ENCODE measurements at places on chromosomes 11 and 22.
A peak's percentile ranks its signal among the peaks of the same experiment; 100 is the strongest.

DNA sequence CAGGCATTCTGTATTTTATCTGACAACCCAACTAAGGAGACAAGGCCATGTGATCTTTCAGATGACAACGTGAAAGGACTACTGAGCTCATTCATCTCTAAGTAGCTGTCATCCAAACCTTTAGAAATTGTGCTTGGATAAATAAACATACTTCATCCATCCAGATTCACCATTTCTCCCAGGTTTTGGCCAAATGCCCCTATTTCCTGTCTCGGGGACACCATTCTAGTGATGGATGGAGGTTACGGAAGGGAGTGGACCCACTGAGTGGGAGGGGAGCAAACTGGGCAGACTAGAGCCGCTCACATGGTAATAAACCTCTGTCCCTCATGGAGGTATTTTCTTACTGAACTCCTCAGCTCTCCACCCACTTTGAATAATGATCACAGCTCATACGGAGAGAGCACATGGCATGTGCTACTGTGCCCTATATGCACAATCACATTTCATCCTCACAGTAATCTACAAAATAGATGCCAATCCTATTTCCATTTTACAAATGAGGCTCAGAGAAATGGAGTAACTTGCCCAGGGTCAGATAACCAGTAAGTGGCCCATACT lies 114.4 kb downstream of the SLC1A2 start:
- DNase-seq = peak; percentile 16

GRCh38 chr11:134905517-134905916 lies 493.5 kb upstream of the B3GAT1 start:
- no peak for DNase-seq

GRCh38 chr22:45318558-45319323 lies 9.0 kb downstream of the FAM118A start:
- DNase-seq = peak; percentile 32

GRCh38 chr11:21148376-21148775 lies 479.0 kb downstream of the NELL1 start:
- no peak for DNase-seq

GRCh38 chr22:43293655-43294392 lies 49.3 kb downstream of the SCUBE1 start:
- DNase-seq = peak; percentile 31

DNA sequence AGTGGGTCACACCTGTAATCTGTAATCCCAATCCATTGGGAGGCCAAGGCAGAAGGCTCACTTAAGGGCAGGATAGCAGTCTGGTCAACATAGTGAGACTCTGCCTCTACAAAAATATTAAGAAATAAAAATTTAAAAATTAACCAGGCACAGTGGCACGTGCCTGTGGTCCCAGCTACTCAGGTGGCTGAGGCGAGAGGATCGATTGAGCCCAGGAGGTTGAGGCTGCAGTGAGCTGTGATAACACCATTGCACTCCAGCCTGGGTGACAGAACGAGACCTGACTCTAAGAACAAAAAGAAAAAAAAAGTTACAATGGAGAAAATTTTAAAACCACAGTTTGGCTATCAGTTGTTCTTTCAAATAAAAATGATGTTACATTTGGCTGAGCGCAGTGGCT lies 13.4 kb upstream of the SYNGR1 start:
- DNase-seq = no peak

DNA sequence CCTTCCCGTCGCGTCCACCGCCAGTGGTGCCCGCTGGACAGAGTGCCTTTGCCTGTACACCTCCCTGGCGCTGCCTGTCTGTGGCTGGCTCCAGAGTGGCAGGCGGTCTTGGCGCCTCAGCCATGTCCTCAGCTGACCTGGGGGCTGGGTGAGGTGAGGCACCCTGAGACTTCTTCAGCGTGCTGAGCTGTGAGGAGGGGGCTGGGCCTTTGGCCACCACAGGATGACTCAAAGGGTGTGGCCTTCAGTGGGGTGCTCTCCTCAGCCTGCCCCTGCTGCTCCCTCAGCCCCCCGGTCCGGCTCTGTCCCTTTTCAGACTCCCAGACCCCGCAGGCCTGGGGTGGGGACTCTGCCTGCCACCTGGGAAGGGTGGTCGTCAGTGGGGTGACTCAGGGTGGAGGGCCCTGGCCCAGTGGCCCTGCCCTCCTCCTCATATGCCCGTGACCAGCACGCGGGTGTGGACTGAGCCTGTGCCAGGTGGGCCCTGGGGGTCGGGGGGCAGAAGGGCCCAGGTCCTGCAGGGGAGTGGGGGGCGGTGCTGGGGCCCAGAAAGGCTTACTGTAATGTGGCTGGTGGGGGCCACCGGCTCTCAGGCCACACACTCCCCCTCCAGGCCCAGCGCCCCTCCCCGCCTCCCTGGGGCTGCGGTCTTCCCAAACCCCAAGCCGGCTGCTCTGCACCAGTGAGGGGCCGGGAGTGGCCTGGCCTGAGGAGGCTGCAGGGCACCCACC lies 15.9 kb downstream of the CRELD2 start:
- peak; percentile 91 for DNase-seq

DNA sequence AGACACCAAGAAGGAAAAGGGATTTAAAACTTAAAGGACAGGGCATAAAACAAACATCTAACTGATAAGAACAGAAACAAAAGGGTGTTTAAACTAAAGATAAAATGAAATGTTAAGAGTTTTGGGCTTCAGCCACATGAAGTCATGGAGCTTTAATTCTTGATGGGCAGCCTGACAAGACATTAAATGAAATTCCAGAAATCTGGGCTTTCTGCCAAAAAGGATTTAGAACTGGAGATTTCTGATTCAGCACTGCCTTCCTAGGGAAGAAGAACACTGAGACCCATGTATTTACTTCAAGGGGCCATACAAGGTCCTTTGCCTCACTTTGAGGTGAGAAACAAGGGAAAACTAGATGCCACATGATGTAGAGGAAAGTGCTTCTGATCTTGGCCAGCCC lies 355.9 kb upstream of the RAG2 start:
- peak; percentile 10 for DNase-seq

DNA sequence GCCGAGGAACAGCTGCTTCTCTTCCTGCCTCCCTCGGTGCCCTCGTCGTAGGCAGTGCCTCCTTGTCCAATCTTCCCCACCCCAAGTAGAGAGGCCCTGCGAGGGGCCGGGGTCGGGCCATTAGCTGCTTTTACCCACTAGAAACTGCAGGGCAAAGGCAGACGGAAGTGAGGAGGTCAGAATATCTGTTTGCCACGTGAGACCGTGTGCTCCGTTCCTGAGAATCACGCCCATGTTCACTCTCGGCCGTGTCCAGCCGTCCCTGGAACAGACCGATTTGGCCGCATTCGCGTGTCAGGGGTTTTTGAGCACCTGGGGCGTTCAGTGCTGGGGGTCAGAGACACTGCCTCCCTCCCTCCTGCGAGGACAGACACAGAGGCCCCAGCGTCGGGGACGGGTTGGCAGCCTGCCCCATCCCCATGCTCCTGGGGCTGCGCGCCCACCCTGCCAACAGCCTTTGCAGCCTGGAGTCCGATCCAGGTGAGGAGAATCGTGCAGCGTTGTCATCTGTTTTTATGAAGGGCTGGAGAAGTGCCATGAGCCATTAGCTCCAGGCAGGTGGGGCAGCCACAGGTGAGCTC lies 982.2 kb downstream of the BRD1 start:
- DNase-seq = no peak

- peak; percentile 57 for DNase-seq
Measured at GRCh38 chr11:103601225-103601846, 435.1 kb upstream of the DDI1 start.

- no peak for DNase-seq
Measured at GRCh38 chr11:61392981-61393595, 701 bp downstream of the TMEM216 start.

DNA sequence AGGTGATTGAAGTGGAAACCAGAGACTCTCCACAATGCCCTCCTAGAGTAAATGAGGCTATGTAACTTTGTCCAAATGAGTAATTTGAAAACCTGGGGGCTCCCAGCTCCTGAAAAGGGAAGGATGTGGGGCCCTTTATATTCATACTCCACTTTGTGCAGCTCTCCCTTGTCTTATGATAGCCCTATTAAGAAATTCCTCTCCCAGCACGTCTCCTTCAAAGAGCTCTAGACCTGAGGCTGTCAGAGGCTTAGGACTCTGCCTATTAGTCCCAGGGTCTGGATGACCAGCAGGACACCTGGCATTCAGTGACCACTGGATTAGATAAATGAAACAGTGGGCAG lies 2.1 kb downstream of the SLC43A1 start:
- DNase-seq = no peak

DNA sequence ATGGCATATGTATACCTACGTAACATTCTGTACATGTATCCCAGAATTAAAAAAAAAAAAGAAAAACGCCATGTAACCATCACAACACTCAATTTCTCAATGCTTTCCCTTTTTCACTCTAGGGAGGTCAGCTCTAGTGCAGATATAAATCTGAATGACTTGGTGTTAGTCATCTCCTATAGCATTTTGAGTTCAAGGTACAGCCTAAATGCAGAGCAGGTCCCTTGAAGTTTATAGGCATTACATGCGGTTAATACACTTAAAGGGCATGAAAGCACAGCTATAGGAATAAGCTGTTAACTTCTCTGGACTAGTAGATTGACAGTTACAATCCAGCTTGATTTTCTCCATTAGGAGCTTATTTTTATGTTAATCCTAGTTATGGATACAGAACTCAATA lies 16.2 kb upstream of the OR52I2 start:
- no peak for DNase-seq

DNA sequence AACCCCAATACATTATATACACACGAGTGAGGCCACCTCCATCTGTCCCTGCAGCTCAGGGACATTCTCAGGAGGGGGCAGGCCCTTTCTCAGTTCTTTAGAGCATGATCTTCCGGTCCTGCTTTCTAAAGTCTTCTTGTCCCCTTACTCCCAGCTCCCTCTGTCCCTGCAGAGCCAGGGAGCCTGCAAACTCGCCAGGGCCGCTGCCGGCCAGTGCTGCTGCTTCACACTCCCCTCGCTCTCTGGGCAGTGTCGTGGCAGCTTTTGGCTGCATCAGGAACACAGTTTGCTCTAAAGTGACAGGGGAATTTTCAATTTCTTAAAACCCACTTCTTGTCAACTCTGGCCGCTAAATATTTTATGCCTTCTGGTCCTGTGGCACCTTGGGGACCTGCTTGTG lies 130.1 kb upstream of the NARS2 start:
- DNase-seq = no peak

DNA sequence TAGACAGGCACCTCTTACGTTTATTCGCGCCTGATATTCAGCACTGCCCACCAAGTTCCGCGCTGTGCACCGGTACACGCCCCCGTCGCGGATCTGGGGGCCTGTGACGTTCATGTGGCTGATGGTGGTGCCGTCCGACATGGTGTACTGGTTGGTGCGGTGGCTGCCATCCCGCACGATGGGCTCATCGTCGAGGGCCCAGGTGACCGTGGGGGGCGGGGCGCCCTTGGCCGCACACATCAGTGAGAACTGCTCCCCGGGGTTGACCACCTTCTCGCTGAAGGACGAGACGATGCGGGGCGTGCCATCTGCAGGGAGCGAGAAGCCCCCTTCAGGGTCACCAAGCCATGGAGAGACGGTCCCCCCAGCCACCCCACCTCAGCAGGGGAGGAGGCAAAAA lies 190.8 kb downstream of the CEP164 start:
- DNase-seq = no peak

- DNase-seq = no peak
Measured at GRCh38 chr22:44848296-44848741, 95.9 kb downstream of the ARHGAP8 start.

GRCh38 chr11:63985812-63986155 lies 454 bp upstream of the OTUB1 start:
- DNase-seq = no peak

DNA sequence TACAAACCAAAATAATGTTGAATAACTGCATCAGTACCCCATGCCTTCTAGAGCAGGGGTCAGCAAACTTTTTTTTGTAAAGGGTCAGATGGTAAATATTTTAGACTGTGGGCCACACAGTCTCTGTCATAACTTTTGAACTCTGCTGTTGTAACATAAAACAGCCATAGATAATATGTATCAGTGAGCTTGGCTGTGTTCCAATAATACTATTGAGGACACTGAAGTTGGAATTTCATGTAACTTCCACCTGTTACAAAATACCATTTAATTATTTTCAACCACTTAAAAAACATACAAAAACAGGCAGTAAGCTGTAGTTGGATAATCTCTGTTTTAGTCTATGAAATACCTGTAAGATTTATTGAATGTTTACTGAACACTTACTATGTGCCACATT lies 55.2 kb downstream of the PICALM start:
- no peak for DNase-seq

DNA sequence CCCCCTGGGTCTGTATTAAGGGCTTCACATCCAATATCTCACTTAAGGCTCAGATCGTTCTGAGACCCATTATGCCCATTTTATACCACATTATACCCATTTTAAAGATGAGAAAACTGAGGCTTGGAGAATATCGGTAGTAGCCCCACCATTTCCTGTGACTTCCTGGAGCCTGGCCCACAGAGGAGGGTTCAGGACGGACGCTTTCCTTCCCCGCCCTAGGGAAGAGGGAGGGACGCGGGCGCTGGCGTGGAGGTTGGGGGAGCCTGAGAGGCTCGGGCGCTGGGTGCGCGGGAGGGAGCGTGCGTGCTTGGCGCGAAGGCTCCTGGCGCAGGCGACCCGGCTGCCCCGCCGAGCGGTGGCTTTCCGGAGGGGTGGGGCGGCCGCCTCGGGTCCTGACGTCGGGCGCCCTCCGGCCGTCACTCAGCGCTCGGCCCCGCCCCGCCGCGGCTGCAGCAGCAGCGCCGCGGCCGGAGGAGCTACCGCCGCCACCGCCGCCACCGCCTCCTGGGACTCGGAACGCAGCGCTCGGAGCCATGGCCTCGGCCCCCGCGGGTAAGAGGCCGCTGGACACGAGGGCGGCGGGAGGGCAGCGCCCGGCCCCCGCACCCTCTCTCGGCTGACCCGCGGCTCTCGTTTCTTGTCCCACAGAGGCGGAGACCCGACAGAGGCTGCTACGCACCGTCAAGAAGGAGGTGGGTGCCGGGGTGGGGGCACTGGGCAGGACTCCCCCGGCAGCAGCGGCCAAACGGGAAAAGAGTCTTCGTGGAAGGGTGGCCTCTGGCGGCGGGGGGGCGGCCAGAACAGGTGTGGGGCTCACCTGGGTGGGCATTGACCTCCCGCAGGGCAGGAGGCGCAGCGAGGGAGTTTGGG lies at the start of gene SGSM1:
SGSM1 (plus strand) TSS at position 422 of the 873 bp plus-strand sequence; CDS start at position 537, 115 bp downstream.
- peak; percentile 20 for DNase-seq

GRCh38 chr22:38249301-38249700 lies 23.5 kb downstream of the TMEM184B start:
- no peak for DNase-seq

GRCh38 chr22:46607483-46608114 lies 12.6 kb upstream of the GRAMD4 start:
- no peak for DNase-seq

GRCh38 chr11:8011981-8012444 lies 24.9 kb downstream of the EIF3F start:
- peak; percentile 97 for DNase-seq

DNA sequence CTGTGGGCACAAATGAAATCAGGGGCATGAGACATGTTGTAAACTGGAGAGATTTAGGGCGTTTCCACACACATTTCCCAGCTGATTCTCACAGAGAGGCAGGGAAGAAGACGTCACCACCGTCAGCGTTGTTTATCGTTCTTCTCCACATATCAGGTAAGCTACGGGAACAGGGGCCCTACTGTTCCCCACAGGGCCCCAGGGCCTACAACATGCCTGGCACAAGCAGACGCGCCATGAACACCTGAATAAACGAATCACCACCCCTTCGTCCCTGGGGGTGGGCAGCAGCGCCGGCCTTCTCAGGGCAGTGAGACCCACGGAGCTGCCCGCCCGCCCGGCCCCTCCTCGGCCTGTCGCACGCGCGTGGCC lies 342 bp downstream of the EFCAB6 start:
- DNase-seq = no peak

Measured in A172 (cell line).